ENCODE measurements at places on chromosomes 2 and 18.

GRCh38 chr18:33817096-33817495, 239.1 kb downstream of the ASXL3 start:
- DNase-seq: no peak

- DNase-seq: no peak
Measured at GRCh38 chr2:118387509-118387908, 299.2 kb downstream of the INSIG2 start.

- DNase-seq: peak; percentile 35
Measured at GRCh38 chr18:54717673-54718407, 110.4 kb upstream of the RAB27B start.

- no peak for DNase-seq
Measured at GRCh38 chr2:113799375-113799774, 42.9 kb upstream of the SLC35F5 start.

- no peak for DNase-seq
Measured at GRCh38 chr2:177758591-177759371, 313.8 kb downstream of the PDE11A start.

- DNase-seq: no peak
Measured at GRCh38 chr18:34807106-34807796, 97.2 kb downstream of the DTNA start.

GRCh38 chr2:207286106-207286505, 120.4 kb upstream of the KLF7 start:
- no peak for DNase-seq

DNA sequence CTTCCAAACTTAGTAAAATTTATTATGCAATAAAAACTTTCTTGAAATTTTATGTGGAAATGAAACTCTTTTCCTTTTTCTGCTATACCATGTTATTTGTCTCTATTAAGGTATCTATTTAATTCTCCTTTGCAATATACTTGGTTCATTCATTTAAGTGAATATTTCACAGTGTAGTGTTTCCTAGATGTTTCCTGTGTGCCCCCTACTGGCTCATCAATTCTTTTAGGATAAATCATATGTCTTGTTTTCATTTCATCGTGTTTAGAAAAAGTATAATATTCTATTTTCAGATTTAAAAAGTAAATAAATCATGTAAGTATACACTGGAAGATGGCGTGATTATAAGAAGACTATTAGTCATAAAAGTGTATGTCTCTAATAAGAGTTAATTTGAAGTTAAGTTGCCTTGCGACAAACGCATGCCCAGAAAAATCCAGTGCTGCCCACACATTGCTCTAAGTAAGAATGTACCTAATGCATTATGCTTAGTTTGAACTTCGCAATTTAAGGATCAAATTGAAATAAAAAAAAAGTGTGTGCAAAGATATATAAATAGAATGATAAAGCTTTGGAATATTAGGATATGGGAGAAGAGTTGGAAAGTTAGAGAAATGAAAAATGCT, 525.4 kb downstream of the KCNJ3 start:
- DNase-seq: no peak

DNA sequence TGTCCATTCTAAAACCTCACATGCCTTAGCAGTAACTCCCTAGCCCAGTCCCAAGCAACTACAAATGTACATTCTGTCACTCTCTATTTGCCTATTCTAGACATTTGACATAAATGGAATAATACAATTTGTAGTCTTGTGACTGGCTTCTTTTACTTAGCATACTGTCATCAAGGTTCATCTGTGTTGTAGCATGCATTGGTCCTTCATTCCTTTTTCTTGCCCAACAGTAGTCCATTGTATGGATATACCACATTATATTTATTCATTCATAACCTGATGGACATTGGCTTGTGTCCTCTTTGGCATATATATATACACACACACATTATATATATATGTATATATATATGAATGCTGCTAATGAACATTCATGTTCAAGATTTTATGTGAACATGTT, 2.2 kb upstream of the MFSD2B start:
- DNase-seq: no peak

DNA sequence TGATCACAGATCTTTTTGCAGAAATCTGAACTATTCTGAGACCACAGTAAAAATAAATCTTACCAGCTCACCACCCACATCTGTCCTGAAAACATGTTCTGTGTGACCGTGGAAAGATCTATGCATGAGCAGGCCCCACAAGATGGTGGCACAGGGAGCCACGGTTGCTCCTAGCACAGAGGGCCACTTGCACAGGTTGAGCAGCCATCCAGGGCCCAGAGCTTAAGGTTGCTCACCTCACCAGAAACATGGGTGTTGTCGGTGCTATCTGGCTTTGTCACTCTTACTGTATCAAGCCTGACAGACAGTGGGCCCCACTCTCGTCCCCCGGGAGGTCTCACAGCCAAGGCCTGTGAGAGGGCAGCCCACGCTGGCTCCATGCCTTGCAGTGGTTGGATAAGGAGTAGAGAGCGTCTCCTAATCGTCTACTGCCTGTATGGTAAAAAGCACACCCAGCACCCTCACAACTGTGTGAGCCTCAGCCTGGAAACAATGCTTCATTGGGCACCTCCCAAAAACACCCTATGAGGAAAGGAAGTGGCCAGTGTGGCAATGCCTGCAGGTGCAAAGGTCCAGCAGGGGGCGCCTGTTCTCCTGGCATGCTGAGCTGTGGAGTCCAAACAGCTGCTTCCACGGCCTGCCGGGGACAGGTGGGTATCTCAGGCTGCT, 19.6 kb downstream of the TUBB6 start:
- peak; percentile 39 for DNase-seq

GRCh38 chr2:236171680-236172254, 3.6 kb upstream of the GBX2 start:
- no peak for DNase-seq

DNA sequence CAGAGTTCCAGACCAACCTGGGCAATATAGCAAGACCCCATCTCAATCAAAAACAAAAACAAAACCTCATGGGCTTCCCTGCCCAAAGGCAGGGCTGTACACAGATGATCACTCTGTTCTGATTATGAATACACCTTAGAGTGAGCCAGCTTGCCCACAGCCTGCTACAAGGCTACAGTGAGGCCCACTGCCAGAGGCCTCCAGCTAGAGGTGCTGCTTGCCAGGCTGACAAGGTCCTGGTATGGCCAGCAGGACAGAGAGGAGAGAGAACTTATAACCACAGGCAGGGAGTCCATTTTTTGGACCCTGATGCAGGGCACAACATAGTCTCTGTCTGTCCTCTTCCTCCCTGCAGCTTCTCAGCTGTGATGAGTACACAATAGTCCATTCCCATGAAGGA, 41.5 kb downstream of the KANSL3 start:
- DNase-seq: no peak

- DNase-seq: no peak
Measured at GRCh38 chr2:201432621-201433393, 18.5 kb downstream of the TRAK2 start.

- no peak for DNase-seq
Measured at GRCh38 chr2:42775810-42776209, 11.9 kb upstream of the OXER1 start.

GRCh38 chr2:38430597-38431207, 53.6 kb upstream of the ATL2 start:
- DNase-seq: no peak

DNA sequence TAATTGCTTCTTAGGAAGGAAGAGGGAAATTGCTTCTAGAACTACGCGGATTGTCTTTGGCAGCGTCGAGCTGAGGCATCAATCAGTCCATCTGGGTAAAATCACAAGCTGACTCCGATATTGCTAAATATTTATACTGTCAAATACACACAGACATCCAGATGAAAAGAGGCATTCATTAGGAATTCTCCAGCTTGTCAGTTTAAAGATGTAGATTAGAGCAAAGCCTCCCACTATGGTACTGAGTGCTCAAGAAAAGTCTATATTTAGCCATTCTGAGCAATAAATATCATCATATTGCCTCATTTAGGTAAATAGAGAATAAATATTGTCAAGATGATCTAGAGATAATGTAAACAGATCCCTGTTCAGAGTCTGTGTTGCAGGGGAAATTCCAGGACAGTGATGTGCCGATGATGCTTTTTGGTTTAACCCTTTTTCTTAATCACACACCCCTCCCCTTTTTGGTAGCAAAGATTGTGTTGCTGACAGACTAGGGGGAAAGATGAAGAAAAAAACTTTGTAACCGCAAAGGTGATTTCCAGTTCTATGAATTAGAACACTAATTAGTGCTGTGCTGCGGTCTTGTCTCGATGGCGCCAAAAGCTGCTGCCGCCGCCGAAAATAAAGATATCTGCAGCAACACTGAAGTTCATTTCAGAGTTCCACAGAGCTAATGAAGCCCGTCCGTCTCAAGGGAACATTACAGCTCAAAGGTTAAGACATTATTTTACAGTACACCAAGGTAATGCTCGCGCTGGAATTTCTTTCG, 171.8 kb downstream of the PTGR3 start:
- DNase-seq: no peak

DNA sequence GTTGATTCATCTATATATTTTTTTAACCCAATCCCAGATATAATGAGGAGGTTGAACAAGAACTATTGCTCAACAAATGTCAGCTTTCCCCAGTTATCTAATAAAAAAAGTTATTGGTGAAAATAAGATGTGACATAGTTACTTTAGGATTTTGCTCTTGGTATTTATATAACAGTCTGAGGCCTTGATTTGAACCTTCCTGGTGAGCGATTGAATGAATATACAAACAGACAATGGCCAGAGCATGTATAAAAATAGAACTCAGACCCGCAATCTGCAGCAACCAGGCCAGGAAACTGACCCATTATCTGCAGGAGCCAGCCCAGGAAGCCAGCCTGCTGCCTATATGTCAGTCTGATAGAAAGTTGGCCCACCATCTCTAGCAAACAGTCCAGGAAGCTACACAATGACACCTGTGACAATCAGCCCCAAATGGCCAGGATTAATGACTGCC, 81.6 kb downstream of the HS6ST1 start:
- DNase-seq: no peak

DNA sequence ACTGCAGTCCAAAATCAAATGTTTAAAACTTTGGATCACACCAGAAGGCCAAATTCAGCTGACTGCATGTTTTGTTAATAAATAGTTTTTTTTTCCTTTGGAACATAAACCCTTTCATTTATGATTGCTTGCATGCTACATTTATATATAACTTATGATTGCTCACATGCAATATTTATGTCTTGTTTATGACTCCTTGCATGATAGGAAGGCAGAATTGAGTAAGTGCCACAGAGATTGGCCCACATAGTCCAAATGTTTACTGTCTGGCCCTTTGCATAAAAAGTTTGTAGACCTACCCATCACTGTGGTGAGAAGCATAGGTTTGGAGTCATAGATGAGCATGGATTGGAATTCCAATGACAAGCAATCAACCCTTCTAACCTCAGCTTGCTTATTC, 30.8 kb downstream of the WDFY1 start:
- DNase-seq: no peak

GRCh38 chr2:240947176-240947575, 41.0 kb downstream of the CROCC2 start:
- DNase-seq: no peak

DNA sequence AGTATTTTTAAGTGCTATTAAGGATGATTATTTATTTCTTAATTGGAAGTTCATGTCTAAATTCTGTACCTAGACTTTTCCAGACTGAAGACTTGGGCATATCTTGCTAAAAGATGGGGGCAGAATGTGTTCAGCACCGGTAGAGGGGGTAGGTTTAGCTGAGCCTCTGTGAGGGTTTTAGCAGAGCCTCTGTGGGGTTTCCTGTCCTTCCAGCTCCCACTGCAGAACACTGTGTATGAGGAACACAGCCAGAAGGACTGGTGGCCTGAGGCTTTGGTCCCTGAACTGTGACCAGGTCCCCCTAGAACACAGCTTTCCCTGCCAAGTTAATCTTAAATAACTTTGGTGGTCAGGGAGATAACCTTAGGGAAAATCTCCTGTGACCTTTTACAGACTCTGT, 123.4 kb upstream of the EPC2 start:
- DNase-seq: no peak
